Spinal cord (tissue), 10 donors: ENCODE measurements at places on chromosomes 2 and 18. TPM values are rescaled to one million over a fixed set of nuclear protein-coding genes. Genes with fewer than 3 reads are reported as not detected.

PDCL3 gene
- total RNA-seq: 15.4 TPM

CHRNG gene
- not detected for total RNA-seq

CYS1 gene
- total RNA-seq: 2.2 TPM

ARPC2 gene
- total RNA-seq: 163 TPM

PTPN2 gene
- 28.4 TPM for total RNA-seq

KRTCAP3 gene
- total RNA-seq: 0.72 TPM

TBR1 gene
- 0.10 TPM for total RNA-seq

ABCA12 gene
- total RNA-seq: 0.10 TPM

CSRNP3 gene
- total RNA-seq: 82.9 TPM

ARHGEF4 gene
- 61.6 TPM for total RNA-seq

DYNAP gene
- not detected for total RNA-seq

KCNE4 gene
- total RNA-seq: 13.3 TPM

ACTR3 gene
- 158 TPM for total RNA-seq

NYAP2 gene
- total RNA-seq: 3.7 TPM

CFAP221 gene
- 12.8 TPM for total RNA-seq

HJURP gene
- 8.3 TPM for total RNA-seq

GREB1 gene
- total RNA-seq: 36.6 TPM

UNC50 gene
- 66.2 TPM for total RNA-seq

TMEM37 gene
- total RNA-seq: 3.4 TPM

MAP3K19 gene
- total RNA-seq: 6.9 TPM

MARCHF7 gene
- total RNA-seq: 141 TPM

FBXO15 gene
- total RNA-seq: 6.5 TPM

FAM237A gene
- total RNA-seq: not detected

GALNT5 gene
- total RNA-seq: 7.6 TPM

PPP1CB gene
- total RNA-seq: 324 TPM

SRBD1 gene
- total RNA-seq: 43.9 TPM

MYOM1 gene
- total RNA-seq: 9.2 TPM

ACTG2 gene
- total RNA-seq: 21.0 TPM

RFTN2 gene
- 76.5 TPM for total RNA-seq

AMER3 gene
- 11.4 TPM for total RNA-seq

SLC14A1 gene
- 2.0 TPM for total RNA-seq

LDLRAD4 gene
- 67.7 TPM for total RNA-seq

GKN1 gene
- not detected for total RNA-seq

IL36RN gene
- 0.11 TPM for total RNA-seq

GNLY gene
- total RNA-seq: 0.55 TPM

AGXT gene
- total RNA-seq: 0.17 TPM

TMEM247 gene
- not detected for total RNA-seq

OLA1 gene
- total RNA-seq: 81.4 TPM

TMEM169 gene
- 7.7 TPM for total RNA-seq

GMPPA gene
- total RNA-seq: 19.0 TPM

NPAS2 gene
- total RNA-seq: 7.3 TPM

ANO7 gene
- total RNA-seq: 0.89 TPM

AKAIN1 gene
- 0.77 TPM for total RNA-seq

ANKRD53 gene
- 2.5 TPM for total RNA-seq

POTEC gene
- not detected for total RNA-seq

TWIST2 gene
- 3.4 TPM for total RNA-seq

GPR45 gene
- total RNA-seq: 0.99 TPM

APOB gene
- total RNA-seq: 0.69 TPM

COL4A4 gene
- 1.7 TPM for total RNA-seq

C18orf54 gene
- 9.3 TPM for total RNA-seq

RABL2A gene
- total RNA-seq: 35.7 TPM

LIMS3 gene
- total RNA-seq: 6.9 TPM

TNFRSF11A gene
- total RNA-seq: 1.8 TPM

IL1F10 gene
- total RNA-seq: not detected

SLC23A3 gene
- total RNA-seq: 1.7 TPM

CACNB4 gene
- 22.3 TPM for total RNA-seq

IL36G gene
- total RNA-seq: not detected
